GM13976 (cell line): ENCODE measurements at places on chromosomes 13 and 19.

DNA sequence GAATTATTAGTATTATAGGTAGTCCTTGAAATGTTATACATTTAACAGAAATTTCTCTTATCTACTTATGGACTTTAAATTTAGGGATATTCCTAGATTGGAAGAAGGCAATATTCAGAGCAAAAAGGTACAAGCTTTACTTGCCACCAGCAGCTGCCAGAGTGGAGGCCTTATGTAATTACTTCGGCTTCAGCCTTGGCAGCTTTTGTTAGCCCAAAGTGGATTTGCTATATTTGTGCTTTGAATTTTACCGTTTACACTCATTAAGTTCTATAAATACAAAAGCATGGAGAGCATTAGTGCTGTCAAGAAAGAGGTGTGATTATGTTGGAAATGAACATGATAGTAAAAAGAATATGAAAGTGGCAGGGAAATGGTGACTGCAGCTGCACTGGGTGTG is 319.9 kb downstream of the ATP8A2 start:
- DNase-seq, result no peak

GRCh38 chr19:33904681-33905080 is 108.0 kb downstream of the KCTD15 start:
- DNase-seq, result no peak

GRCh38 chr19:29667901-29668341 is 2.7 kb downstream of the PLEKHF1 start:
- DNase-seq, result peak; percentile 46

DNA sequence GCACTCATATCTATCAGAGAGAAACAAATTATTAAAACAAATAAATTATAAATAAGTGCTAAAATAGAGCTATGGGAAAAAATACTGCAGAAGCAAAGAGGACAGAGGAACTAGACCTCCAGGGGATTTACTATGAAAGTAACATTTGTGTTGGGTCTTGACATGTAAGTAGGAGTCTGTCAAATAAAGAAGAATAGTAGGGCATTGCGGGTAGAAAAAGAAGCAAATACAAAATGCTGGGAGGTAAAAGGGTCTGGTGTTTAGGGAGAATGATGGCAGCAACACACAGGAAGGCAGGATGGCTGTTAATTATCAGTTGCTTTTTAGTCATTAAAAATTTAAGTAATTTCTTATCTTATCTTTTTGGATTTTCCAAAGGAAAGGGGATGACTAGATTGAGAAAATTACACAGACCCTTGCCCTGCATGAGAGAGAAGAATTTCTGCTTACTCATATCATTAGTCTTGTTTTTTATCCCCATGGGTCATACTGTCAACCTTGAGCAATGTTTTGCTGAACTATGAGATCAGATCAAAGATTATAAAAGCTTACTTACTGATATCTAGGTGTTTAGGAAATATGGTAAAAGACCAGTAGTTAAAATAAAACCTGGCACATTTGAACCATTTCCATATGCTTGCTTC is 472.7 kb downstream of the DIAPH3 start:
- DNase-seq, result no peak

DNA sequence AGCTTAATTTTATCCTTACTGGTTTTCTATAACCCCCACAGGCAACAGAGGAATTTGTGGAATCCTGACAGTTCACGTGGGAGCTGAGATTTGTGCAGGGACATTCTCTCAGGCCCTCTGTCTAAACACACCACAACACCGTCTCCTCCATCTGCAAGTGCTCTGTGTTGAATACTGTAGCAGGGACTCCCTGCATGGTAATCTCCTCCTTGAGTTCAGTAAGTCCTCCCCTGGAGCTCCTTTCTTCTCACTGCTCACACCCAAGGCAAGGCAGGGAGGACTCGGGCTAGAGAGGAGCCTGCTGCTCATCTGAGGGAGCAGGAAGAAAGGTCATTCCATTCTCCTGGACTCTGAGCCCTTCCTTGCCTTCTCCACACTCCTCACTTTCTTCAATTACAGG is 348.2 kb downstream of the KCTD12 start:
- no peak for DNase-seq

GRCh38 chr19:32896516-32897214 is 27.1 kb upstream of the SLC7A9 start:
- no peak for DNase-seq

DNA sequence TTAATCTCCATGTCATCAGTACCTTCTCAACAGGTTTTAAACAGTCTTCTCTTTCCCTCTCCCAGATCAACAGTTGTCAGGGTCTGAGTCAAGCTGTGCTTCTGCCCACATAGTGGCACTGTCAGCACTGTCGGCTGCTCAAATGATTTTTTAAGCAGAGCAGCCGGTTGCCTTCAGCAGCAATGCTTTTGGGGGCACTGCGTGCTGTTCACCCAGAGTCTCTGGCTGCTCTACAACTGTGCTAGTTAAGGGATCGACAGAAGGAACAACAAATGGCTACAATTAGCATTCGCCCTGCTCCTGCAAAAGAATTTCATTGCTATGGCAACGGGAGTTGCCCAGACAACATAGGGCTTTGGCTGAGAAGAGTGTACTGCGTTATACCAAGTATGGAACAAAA is 412.9 kb downstream of the DIAPH3 start:
- DNase-seq, result no peak

DNA sequence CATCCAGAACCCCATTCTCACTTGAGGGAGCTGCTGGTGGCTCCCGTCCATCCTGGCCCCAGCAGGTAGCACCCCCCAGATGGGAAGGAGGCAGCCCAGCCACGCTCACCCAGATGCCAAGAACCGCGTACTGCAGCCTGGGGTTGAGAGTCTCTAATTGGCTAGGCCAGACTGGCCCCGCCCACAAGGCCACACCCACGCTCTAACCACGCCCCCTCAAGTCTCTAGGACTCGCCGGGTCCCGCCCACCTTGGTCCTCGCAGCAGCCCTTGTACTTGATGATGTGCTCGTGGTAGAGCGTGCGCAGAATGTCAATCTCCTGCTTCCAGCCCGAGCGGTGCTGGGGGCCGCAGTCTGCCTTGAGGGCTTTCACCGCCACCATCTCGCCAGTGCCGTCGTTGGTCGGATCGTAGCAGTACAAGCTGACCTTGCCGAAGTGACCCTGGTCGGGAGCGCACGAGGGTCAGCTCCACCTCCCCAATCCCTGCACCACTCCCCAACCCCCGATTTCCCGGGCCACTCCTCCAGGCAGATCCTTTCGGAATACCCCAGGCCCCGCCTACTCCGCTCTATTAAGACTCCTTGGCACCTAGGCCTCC is 14.5 kb upstream of the ICAM3 start:
- peak; percentile 31 for DNase-seq

GRCh38 chr13:22194106-22194805 is 523.4 kb downstream of the FGF9 start:
- DNase-seq, result no peak

DNA sequence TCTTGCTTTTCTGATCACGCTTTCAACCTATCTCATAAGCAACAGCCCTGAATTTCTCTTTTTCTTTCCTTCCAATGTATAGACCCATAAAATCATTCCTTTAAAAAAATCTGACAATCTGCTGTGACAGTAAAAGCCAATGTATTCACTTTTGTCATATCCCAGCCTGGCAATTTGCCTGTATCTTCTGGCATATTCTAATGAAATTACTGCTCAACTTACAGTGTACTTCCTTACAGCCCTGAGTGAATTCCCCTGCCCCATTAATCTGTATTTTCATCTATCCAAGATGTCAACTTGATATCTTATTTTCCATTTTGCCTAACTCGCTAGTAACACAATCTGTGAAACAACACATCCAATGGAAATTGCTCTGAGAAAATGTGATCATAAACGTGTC is 18.0 kb upstream of the SERP2 start:
- no peak for DNase-seq
